Stimulated activated naive CD8-positive, alpha-beta T cell treated with anti-CD3 and anti-CD28 coated beads, Interleukin-15, amount 100 ng/mL, for 72 hours (primary cell): ENCODE measurements at places on chromosomes 7 and 10.
A peak's percentile ranks its signal among the peaks of the same experiment; 100 is the strongest.

- DNase-seq = no peak
These were observed 151.8 kb upstream of the STK17A start for GRCh38 chr7:43431020-43431595.

DNA sequence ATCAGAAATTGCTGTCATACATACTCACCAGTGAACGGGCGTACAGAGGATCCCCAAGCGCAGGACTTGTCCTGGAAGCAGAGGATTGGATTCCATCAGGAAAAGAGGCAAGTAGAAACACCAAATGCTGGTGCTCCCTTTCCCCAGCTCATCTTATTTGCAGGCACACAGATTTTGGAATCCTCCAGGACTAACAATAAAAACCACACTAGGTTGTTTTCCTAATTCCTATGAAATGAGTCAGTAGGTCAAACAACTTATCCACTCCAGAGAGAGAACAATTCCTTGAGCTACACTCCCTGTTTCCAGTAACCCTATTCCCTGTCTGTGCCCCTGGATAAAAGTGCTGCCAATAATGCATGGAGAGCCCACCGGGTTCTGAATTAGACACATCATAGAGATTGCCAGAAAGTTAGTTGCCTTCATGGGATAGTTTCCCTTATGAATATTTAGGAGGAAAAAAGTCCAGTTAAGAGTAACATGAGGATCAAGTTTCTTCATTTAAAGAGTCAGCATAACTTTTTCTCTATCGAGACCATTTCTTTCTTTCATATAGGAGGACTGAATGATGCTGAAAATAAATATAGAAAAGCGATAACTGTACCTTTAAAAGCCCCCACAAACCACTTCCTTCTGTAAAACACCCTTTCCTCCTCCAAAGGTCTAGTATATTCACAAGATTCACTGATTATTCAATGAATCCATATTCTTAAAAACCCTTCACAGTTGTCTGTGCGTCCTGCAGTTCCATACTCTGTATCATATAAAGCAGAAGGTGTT is 178.3 kb upstream of the KLF14 start:
- DNase-seq = peak; percentile 5

- no peak for DNase-seq
These were observed 137.9 kb downstream of the GRM8 start for GRCh38 chr7:127114742-127115265.

DNA sequence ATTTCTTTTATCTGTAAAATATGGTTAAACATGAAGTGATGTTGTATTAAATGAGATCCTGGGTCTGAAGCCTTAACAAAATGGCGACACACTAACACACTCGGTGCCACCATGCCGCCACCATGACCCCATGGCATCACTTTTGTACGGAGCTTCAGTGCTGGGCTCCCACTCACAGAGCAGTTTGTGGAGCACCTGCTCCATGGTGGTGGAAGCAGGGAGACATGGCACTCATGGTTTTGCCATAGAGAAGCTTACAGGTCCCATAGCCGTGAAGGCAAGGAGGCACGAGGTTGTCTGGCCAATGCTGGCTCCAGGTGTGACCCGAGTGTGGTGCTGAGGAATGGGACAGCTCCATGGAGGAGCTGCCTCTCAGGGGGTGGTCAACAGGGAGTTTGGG is 63.5 kb upstream of the EN2 start:
- DNase-seq = no peak

DNA sequence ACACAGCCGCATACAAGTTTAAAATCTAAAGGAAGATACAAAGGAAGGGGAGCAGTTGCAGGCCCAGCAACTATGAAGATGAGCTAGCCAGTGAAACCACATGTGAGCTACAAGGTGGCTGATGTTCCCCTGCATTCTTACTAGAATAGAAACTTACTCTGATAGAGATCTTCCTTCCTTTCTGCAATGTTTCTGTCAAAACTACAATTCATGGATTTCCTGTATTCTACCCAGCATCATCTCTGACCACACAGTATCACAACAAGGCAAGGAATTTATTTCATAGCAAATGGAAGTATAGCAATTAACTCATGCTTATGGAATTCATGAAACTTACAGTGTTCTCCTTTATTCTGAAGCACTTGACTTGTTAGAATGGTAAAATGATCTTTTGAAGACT is 68.7 kb upstream of the AASS start:
- no peak for DNase-seq

GRCh38 chr7:127890726-127891125 is 140.5 kb downstream of the LRRC4 start:
- no peak for DNase-seq

DNA sequence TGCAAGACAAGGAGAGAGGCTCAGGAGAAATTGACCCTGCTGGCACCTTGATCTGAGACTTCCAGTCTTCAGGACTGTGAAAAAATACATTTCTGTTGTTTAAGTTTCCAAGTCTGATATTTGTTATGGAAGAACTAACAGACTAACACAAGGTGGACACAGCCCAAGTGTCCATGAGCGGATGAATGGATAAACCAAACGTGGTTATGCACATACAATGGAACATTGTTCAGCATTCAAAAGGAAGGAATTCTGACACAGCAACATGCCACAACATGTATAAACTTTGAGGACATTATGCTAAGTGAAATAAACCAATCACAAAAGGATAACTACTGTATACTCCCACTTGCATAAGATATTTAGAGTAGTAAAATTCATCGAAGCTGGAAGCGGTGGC is 76.5 kb downstream of the FAM13C start:
- DNase-seq = no peak

DNA sequence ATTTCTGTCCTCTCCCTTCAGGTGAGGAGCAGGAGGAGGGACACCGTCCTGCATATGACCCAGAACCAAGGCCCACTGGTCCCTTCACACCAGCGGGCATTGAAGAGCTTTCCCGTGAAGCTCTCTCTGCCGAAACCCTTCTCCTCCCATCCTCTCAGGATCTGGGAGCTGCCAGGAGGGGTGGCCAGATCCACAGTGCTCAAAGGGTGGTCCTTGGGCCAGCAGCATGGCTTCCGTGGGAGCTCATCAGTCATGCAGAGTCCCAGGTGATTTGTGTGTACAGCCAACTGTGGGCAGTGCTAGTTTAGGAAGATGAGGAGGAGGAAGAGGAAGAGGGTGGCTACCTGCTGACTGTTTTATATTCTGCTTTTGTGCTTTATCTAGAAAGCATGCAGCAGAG is 28.4 kb downstream of the CNPY1 start:
- DNase-seq = no peak

DNA sequence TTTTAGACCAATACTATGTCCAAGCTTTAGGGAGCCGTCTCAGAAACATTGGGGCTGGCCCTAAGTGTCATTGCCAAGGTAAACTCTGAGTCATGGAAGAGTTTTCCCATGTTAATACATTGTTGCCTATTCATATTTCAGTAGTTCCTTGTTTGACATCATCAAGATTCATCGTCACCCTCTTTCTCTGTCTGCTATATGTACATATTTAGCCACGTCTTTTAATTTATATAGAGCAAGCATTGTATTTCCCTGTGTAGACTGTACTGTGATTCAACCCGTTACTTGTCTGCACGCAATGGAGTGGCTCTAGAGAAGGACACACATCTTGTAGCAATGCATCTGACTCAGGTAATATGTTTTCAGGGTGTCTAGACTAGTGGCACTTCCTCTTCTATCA is 217.9 kb upstream of the TPK1 start:
- no peak for DNase-seq

- no peak for DNase-seq
These were observed 148.9 kb downstream of the PARD3 start for GRCh38 chr10:34666008-34666704.

GRCh38 chr7:129047761-129048160 is 7.2 kb downstream of the TNPO3 start:
- DNase-seq = no peak

DNA sequence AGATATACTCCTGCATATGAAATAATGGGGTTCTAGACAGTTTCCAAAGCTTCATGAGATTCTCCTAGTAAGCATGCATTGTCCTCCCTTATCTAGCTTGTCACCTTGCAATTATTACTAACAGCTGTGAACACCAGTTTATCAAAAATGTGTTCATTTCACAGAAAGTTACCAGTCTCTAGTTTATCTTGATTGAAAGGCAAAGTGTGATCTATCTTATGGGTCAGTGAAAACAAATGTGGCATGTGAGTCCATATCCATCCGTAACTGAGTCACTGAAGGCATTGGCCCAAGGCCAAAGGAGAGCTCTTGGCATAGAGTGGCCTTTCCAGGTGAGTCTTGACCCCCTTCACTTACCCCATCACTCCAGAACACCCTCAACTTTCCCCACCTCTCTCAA is 53.2 kb downstream of the GSAP start:
- DNase-seq = no peak

GRCh38 chr7:133349101-133349500 is 96.2 kb downstream of the EXOC4 start:
- DNase-seq = no peak

DNA sequence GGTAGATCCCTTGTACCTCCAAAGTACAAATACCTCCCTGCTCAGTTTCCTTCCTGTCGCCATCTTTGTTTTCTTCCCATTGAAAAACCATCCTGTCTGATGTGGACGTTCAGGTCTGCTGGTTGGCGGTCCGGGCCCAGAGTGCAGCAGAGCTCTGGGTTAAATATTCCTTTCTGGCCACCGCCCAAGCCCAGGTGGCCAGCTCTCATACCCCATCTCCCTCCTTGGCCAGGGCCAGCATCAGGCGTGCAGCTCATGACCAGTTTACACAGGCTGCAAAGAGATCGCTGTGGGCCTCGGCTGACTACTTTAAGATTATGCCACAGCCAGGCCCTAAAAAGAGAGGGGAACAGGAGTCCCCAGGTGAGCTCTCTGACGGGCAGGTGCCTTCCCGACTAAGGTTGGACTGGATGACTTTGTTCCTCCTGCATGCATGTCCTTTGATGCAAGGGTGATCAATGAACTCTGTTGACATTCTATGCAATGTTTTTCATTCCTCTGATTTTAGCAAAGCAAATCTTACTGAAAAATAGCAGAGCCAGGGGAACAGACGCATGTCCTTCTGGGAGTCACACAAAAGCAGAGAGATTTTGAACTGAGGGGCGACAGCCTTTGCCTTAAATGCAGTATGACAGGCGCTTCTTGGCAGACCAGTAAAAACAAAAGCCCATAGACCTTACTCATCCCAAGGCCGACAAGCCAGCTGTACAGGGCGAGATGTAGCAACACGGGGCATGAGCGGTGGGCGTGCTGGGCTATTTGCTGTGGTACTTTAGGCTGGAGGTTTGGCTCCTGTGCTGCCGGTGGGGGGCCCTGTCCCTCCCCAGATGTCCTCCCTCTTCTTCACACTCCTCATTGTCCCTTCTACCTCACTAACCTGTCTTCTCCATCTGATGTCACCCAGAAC is 33.3 kb upstream of the SH2B2 start:
- no peak for DNase-seq

- no peak for DNase-seq
These were observed at the start of gene IFIT1B for GRCh38 chr10:89377705-89378637. IFIT1B (plus strand) TSS chr10:89378056; CDS start chr10:89378136, 80 bp downstream.

DNA sequence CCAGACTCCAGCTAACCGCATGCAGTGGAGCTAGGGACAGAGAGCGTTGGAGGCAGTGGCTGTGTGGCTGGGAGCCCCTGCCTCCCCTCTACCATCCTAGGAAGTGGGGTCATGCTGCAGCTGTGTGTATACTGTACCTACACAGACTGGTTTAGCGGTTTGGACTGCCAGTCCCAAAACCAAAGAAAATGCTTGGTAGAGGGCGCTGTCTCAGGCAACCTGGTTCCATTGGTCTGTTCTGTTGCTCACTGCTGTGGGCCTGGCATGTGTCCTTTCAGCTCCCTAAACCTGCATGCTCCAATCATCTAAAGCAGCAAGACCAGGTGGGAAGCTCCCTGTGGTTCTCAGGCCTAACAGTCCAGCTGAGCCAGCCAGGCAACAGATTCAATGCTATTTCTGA is 4.5 kb downstream of the RBP4 start:
- DNase-seq = no peak

DNA sequence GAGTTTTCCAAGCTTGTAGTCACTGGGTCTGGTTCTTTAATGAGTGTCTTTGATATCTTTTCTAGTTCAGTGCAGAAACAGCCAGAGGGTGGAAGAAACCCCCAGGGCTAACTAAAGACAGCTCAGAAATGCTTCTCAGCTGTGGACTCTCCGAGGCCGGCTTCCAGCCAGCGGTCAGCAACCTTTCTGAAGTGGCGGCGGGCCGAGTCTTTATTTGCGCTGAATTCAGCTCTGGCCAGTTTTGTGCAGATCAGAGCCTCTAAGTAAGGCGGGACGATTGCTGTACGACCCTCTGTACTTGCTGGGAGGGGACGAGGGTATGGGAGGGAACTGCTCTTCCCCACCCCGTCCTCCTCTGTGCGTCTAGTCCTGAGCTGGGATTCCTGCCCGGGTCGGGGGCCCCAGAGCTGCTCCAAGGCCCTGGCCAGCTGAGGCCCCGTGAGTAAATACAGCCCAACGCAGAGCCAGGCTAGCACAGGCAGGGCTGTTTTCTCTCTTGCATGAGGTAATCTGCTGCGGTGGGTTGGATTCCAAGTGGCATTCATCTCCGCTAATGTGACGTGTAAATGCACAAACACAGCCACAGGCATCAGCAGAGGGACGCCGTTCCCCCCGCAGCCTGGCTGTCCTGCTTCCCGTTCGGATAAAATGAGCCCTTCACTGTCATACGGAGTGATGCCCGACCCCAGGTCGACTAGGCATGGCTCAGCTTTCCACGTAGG is 159.8 kb downstream of the PIP4K2A start:
- DNase-seq = no peak

- DNase-seq = peak; percentile 74
These were observed 12.7 kb downstream of the IKZF1 start for GRCh38 chr7:50317221-50317678.

DNA sequence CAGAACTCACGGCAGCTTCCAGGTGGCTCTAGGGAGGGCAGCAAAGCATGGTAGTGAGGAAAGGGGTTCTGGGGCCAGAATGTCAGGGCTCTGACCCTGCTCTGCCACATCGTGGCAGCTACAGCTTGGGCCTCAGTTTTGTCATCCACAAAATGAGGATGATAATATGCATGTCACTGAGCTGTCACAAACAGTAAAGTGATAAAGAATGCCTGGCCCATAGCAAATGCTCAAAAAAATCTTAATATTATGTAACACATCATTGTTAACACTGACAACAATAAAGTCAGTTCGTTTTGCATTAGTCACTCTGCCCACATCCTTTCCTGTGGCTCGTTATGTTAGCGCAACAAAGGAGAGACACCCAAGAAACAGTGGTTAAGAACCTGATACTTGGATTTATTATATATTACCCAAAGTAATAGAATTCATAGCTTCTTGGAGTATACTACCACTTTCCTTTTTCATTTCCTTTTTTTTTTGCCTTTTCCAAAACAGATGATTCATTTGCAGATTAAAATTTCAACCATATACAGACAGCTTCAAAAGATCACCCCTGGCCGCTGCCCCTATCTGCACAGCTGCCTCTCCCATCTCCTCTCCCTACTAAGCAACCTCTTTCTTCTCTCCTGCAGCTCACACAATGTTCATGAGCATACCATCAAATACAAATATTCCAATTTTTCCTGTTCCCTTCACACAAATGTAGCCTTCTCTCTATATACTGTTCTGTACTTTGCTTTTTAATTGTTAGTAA is 45.5 kb upstream of the DDC start:
- DNase-seq = peak; percentile 37

GRCh38 chr10:84397735-84398144 is 69.4 kb downstream of the CCSER2 start:
- no peak for DNase-seq

- DNase-seq = no peak
These were observed 17.2 kb downstream of the SAP25 start for GRCh38 chr7:100556541-100556940.
